Stimulated activated CD8-positive, alpha-beta memory T cell treated with anti-CD3 and anti-CD28 coated beads, Interleukin-4, amount 100 ng/mL, for 1 hour (primary cell): ENCODE measurements at places on chromosomes 16 and 17.

- no peak for DNase-seq
These were observed 23.6 kb upstream of the ZNF750 start for GRCh38 chr17:82863383-82863940.

DNA sequence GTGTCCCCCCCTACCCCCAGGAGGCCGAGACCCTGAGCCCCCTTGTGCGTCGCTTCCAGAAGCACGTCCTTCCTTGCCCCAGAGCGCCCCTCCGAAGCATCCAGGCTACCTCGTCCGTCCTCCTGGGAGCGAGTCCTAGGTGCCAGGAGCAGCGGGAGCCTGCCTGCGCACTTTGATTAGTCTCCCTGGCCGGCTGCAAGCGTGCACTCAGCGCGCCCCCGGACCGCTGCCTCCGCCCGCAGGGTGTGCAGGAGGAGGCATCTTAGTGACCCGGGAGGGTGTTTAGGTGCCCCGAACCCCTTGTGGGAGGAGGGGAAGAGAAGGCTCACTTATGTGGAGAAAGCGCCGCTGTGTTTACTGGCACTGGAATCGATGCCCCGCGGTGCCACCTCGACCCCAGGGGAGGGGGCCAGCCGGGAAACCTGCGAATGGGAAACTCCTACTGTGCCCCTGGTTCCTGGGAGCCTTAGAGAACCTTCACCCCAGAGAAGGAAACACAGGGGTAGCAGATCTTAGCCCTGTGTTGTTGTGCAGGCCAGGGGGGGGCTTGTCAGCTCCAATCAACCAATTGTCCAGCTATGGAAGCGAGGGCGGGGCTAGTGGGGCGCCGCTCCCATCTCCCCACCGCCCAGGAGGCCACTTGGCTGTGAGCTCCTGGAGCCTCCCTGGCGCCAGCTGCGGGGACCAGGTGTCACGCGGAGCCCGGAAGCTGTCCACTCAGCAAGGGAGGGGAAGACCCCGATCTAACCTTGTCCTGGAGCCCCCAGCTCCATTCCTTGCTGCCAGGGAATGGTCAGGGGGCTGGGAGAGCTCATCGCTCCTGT, 922.8 kb upstream of the EEF2KMT start:
- no peak for DNase-seq

- DNase-seq, result no peak
These were observed 12.3 kb downstream of the CPNE2 start for GRCh38 chr16:57104706-57105105.

DNA sequence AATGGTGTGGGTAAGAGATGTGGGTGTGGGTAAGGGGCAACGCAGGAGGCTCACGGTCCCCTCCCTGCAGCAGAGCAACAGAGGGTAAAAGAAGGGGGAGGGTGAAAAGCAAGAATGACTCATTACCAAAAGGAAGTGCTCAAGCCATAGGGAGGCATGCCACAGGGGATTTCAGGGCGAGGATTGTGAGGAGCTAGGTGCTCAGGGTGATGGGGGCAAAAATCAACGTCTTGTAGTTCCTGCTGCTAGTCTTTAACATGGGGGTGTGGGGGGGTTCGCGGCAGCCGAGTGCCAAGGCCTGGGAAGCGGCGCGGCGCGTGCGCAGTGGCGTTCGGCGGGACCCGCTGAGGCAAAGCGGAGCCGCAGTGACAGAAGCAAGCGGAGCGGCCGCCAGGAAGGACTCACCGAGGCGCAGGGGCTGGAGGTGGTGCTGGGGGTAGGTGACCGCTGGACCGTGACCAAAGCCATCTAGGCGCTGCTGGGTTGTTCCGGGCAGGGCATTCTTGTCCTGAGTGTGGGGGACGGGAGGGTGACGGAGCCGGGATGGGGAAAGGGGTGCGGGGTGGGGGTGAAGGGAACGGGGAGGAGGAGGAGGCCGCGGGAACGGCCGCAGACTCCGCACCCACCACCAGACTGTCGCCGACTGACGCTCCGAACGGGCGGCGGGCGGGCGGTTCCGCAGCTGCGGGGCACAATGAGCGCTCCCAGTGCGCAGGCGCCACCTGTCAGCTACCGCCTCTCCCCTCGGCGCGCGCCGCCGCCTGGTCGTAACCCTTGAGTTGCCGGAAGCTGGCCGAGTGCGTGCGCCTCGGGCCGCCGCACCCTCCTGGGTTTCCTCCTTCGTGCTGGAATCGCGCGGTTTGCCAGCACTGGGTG, at the start of gene SSH2:
Gene SSH2 (minus strand): TSS at position 696 of the 876 bp plus-strand sequence. CDS start 228 bp downstream, at position 468.
- DNase-seq, result peak; percentile 76

DNA sequence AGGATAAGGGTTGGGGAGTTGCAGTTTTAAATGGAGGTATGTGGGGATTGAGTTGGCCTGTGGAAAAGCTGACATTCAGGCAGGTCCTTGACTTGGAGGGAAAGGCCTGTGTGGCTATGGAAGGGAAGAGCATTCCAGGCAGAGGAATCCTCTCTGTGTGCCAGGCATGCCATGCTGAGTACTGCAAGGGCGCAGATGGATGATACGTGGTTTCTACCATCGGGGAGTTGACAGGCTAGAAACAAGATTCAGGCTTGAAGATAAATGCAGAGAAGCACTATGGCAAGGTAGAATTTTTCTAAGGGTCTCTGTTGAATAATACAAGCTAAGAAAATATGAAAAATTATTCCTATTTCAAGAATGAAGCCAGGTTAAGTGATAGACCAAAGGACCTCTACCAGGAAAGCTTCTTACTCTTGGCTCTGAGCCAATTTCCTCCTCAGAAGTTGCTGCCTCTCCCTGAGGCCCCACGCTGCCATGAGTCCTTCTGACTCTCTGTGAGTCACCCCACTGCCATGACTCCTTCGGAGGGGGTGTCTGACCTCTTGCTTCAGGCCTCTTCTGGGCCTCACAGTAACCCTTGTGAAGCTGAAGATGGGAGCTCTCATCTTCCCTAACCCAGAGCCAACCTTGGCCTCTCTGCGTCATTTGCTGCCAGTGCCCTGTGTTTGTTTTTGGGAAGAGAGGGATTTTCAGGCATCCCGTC, 75.8 kb downstream of the WNT3 start:
- no peak for DNase-seq

- no peak for DNase-seq
These were observed 121.1 kb downstream of the CYLD start for GRCh38 chr16:50862818-50863643.

DNA sequence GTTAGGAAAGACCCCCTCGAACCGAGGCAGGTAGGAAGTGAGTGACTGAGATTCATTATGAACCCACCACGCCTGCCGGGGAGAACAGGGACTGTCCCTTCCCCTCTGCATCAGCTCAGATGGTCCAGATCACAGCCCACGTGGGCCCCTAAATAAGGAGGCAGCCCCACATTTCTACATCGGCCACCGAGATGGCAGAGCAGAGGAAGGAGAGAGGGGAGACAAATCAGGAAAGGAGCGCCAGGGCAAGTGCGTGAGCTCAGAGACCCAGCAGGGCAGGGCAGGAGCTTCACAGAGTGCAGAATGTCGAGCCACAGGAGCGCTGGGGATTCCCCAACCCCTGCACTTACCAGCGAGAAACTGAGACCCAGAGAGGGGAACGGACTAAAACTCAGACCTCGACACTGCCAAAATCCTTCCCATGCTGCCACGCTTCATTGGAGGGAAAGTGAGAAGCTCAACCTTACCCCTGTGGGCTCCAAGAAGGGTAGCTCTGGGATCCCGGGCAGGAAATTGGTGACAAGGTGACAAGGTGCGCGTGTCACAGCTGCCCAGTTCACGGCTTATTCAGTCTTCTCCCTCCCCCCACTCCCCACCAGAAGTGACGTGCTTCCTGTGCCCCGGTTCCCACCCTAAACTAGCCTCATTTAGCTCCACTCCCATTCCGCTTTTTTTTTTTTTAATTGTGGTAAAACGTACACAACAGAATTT, at the start of gene ICAM2:
Gene ICAM2 (minus strand): TSS at position 578 of the 711 bp plus-strand sequence. CDS start 13,942 bp downstream, outside the sequence.
- DNase-seq, result peak; percentile 81

- DNase-seq, result no peak
These were observed 7.2 kb downstream of the ALDH3A1 start for GRCh38 chr17:19740933-19741332.

DNA sequence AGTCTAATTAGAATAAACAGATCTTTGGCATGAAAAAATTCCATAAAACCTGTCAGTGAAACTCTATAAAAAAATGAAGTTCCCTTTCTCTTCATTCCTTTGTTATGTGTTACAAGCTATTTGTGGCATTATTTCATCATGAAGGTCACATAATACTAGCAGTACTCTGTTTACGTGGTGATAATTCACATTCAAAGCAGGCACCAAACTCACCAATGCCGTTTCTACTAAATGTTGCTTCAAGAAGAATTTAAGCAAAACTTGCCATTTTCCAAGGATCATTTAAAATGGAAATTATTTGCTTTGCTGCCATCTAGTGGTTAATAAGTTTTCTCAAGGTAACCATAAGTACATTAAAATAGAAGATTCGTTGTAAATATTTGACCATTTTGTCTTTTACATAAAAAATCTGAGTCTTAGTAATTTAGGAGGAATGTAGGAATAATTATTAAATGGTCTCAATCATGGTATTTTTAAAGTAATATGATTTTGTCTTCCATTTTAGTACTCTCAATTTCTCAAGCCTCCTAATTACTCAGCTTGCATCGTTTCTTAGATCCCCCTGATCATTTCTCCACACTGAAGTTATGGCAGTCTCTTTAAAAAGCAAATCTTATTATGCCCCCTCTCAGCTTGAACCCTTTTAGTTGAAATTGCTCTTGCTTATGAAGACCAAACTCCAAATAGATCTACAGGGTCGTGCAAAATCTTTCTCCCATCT, 80.8 kb downstream of the OMG start:
- DNase-seq, result no peak

- DNase-seq, result no peak
These were observed 4.4 kb upstream of the BCL6B start for GRCh38 chr17:7018331-7018964.

DNA sequence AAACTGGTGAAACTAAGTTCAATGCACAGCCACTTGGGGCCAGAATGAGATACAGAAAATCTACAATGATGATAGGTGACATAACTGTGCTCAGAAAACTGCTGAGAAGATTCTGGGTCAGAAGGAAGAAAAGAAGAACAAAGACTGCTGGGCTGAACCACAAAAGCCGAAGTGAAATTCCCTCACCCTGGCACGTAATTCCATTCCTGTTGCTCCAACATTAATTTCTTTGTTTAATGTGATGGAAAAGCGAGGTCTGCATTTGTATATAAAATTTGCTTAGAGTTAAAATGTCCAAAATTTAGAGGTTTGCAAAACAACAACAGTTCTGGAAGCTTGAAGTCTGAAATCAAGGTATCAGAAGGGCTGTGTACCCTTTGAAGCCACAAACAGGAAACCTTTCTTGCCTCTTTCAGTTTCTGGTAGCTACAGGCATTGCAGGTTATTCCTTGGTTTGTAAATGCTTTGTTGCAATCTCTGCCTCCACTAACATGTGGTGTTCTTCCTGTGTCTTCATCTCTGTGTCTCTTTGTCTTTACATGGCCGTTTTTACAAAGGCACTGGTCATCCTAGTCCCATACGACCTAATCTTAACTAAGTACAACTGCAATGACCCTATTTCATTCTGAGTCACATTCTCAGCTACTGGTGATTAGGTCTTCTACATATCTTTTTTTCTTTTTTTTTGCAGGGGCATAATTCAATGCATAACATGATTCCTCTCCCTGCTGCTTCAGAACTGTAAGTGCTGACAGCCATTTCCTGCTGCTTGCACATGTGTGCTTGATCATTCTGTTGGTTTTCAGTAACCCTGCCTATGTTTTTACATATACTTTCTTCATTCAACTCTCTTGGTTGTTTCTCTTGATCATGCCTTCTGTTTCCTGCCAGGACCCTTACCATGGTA, 603.0 kb upstream of the CDH8 start:
- no peak for DNase-seq

- no peak for DNase-seq
These were observed 48.8 kb downstream of the ADCY9 start for GRCh38 chr16:4067262-4068001.

- DNase-seq, result no peak
These were observed 458 bp downstream of the SLC12A4 start for GRCh38 chr16:67967958-67968399.

DNA sequence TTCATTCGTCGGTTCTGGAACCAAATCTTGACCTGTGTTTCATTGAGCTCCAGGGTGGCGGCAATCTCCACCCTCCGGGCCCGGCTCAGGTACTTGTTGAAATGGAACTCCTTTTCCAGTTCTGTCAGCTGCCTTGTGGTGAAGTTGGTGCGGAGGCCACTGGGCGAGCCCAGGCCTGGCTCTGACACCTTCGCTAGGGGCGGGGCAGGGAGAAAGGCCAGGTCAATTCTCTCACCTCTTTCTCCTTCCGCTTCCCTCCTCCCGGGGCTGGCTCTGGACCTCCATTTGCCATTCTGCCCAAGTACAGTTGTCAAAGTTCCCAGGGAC, 1.2 kb downstream of the HOXB1 start:
- DNase-seq, result no peak

GRCh38 chr16:75789237-75789636, 62.9 kb upstream of the CPHXL start:
- no peak for DNase-seq
